ENCODE measurements at places on chromosomes 6 and 20. TPM values are rescaled to one million over a fixed set of nuclear protein-coding genes. Genes with fewer than 3 reads are reported as not detected.
A peak's percentile ranks its signal among the peaks of the same experiment; 100 is the strongest.

DNA sequence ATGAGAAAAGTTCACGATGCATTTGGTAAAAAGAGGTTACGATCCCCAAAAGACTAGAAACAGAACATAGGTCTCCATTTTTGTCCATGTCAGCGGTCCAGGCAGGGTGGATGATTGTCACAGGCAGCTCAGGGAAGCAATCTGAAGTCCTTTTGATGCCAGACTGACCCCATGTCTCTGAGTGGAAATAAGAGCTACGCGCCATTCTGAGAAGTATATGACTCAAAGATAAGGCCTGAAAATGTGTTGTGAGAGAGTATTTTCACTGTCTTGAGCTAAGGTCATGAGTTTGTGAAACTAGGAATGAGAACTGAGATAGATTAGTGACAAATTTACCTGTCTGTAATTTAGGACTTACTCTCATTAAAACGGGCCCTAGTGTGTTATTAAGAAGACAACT is 69.5 kb downstream of the LYRM4 start:
- H3K36me3 ChIP-seq = no peaks in the 10 kb centered on the region
- H3K27me3 ChIP-seq = no peaks in the 10 kb centered on the region
- H3K4me3 ChIP-seq = no peak overlapping the region
- no peak for DNase-seq
- H3K4me1 ChIP-seq = peaks cover 8% of the 10 kb centered on the region

DNA sequence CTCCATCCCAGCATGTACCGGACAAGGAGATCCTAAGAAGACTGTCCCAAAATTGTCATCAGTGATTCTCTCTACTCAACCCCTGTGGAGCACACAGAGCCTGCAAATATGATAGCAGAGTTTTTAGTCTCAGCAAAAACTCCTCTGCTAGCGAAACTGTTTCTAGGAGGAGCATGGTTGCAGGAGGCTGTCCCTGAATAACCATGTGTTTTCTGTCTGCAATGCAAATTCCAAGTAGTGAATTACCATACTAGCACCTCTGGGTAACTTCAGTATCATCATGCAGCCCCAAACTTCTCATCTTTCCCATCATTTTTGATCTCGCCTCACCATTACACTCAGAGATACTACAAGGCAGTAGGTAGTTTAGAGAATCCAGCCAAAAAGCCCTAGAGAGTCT is 24.8 kb upstream of the WFDC12 start:
- no peaks in the 10 kb centered on the region for H3K4me1 ChIP-seq
- no peak for DNase-seq
- H3K4me3 ChIP-seq = no peak overlapping the region
- H3K36me3 ChIP-seq = no peaks in the 10 kb centered on the region
- H3K27me3 ChIP-seq = no peaks in the 10 kb centered on the region
- H3K27ac ChIP-seq = no peak overlapping the region

DNA sequence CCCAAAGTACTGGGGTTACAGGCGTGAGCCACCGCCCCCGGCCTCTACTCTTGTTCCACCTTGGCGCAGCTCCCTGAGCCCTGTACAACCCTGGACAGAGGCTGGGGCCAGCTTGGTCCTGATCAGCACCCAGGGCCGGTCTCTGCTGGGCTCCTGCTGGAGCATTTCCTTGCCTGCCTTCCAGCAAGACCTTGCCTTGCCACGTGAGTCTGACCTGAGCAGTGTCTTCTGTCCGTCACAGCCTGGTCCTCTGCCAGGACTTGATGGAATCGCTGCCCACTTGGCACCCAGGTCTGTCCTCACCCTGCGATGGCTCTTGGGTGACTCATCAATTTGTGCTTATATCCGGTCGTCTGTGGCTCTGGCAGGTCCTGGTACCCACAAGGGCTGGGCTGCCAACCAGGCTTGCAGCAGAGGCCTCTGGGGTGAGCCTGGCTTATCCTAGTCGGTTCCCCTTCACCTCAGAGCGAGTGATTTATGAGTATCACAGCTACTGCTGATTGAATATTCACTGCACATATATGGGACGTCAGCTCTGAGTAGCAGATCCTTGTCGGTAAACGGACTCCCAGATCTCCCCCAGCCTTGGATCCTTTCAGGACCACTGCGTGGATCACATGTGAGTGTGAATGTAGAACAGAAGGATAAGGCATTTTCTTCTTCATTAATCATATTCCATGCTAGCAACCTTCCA is 10.1 kb upstream of the SULF2 start:
- no peak overlapping the region for H3K4me3 ChIP-seq
- H3K27ac ChIP-seq = peak overlapping the region; percentile 29
- H3K27me3 ChIP-seq = no peaks in the 10 kb centered on the region
- H3K36me3 ChIP-seq = no peaks in the 10 kb centered on the region
- peaks cover 7% of the 10 kb centered on the region for H3K4me1 ChIP-seq

DNA sequence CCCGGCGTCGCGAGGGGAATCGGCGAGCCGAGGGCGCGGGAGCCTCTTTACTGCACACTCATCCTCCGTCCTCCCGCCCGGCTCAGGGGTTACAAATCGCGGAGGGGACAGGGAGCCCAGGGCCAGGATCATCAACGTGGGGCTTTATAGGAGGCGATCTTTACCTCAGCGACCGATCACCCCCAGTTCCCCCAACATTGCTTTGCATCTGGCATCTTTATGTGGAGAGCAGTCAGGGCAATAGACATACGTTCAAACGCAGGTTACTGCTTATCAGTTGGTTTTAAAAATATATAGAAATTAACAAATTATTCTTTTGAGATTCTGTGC is 634 bp downstream of the HSF2 start:
- H3K4me3 ChIP-seq = peak overlapping the region; percentile 99
- no peaks in the 10 kb centered on the region for H3K36me3 ChIP-seq
- no peaks in the 10 kb centered on the region for H3K27me3 ChIP-seq
- DNase-seq = peak; percentile 65
- peak overlapping the region; percentile 77 for H3K27ac ChIP-seq
- H3K4me1 ChIP-seq = no peaks in the 10 kb centered on the region

- no peaks in the 10 kb centered on the region for H3K27me3 ChIP-seq
- H3K36me3 ChIP-seq = peaks cover 63% of the 10 kb centered on the region
- H3K4me3 ChIP-seq = no peak overlapping the region
- H3K4me1 ChIP-seq = no peaks in the 10 kb centered on the region
- no peak for DNase-seq
These were observed 12.4 kb downstream of the GABBR1 start for GRCh38 chr6:29620630-29621029.

GRCh38 chr6:167975458-167975857 is 22.0 kb upstream of the KIF25 start:
- H3K4me3 ChIP-seq = no peak overlapping the region
- DNase-seq = no peak
- H3K27ac ChIP-seq = no peak overlapping the region
- H3K4me1 ChIP-seq = no peaks in the 10 kb centered on the region

GRCh38 chr6:19781269-19781668 is 55.9 kb upstream of the ID4 start:
- DNase-seq = no peak
- no peaks in the 10 kb centered on the region for H3K4me1 ChIP-seq
- no peaks in the 10 kb centered on the region for H3K36me3 ChIP-seq

- no peaks in the 10 kb centered on the region for H3K36me3 ChIP-seq
- no peaks in the 10 kb centered on the region for H3K27me3 ChIP-seq
- no peak for DNase-seq
These were observed 28.5 kb upstream of the SNRPB2 start for GRCh38 chr20:16701296-16701695.

- DNase-seq = no peak
- H3K27ac ChIP-seq = no peak overlapping the region
- no peaks in the 10 kb centered on the region for H3K4me1 ChIP-seq
- H3K27me3 ChIP-seq = no peaks in the 10 kb centered on the region
These were observed 68.3 kb downstream of the ANKS1A start for GRCh38 chr6:34957231-34957783.

DNA sequence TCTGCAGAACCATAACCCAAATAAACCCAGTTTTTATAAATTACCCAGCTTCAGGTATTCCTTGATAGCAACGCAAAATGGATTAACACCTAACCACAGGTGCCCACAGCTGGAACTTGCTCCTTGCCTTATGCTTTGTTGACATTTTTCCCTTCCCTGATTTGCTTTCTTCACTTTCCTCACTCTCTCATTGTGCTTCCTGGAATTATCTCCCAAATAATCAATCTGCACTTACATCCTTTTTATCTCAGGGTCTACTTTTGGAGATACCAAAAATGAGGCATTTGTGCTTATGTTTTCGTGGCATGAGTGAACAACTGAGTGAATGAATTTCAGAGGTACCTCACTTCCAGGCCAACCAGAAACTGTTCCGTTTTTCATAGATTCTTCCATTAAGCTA is 374.3 kb downstream of the DOK5 start:
- no peak overlapping the region for H3K27ac ChIP-seq
- DNase-seq = no peak
- H3K4me1 ChIP-seq = no peaks in the 10 kb centered on the region
- H3K36me3 ChIP-seq = no peaks in the 10 kb centered on the region

DNA sequence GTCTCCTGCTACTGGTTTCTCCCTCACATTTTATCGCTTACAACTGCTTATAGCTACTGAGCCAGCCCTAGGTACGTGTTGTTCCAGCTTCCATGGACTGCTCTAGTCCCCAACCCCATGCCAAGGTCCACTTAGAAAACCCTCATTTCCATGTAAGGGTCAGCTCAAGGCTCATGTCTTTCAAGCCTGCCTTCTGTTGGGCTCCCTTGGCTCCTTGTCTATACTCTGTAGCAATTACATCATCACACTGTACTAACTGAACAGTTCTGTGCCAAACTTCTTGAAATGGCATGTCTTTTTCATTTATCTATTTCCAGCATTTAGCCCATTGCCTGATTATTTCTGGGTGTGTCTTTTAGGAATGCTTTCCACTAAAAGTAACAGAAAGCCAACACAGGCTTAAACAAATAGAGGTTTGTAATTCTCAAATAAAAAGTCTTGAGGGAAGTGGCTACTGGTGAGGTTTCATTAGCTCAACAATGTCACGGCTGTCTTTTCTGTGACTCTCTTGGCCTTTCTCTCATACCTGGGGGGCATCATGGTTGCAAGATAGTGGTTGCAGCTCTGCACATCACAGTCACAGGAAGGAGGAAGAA is 317.6 kb downstream of the TPBG start:
- H3K27me3 ChIP-seq = no peaks in the 10 kb centered on the region
- no peak for DNase-seq
- no peaks in the 10 kb centered on the region for H3K4me1 ChIP-seq
- no peak overlapping the region for H3K4me3 ChIP-seq
- no peaks in the 10 kb centered on the region for H3K36me3 ChIP-seq

DNA sequence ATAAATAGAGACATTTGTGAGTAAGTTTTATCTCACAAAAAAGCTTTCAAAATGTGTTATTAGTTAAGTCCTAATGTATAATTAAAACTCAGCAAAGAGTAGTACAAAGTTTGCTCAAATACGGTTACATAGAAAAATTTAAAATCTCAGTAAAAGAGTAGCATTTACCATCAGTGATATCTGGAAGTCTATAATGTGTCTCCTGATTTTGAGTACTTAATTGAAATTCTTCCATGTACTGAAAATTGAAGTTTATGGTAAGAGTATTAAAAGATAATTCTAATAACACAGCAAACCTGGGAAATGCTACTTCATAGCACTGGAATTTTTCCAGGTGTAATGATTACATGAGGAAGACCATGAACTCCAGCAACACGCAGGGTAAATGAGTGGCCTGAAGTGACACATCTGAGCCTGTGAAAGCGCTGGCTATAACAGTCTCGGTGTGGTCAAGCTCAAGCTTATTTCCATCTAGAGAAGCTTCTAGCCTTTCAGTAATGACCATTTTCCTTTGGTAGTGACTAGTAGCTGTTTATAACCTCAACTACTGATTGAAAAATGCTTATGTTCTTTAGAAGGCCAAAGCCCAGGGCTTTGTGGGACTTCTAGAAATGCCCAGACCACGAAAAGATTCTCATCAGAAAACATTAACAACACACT is 203.2 kb downstream of the ISM1 start:
- no peaks in the 10 kb centered on the region for H3K27me3 ChIP-seq
- DNase-seq = no peak
- no peaks in the 10 kb centered on the region for H3K36me3 ChIP-seq

- DNase-seq = no peak
- H3K27ac ChIP-seq = no peak overlapping the region
- H3K36me3 ChIP-seq = no peaks in the 10 kb centered on the region
- H3K4me3 ChIP-seq = no peak overlapping the region
- H3K4me1 ChIP-seq = no peaks in the 10 kb centered on the region
These were observed 12.8 kb upstream of the ULBP3 start for GRCh38 chr6:150081702-150082101.

- peaks cover 23% of the 10 kb centered on the region for H3K4me1 ChIP-seq
- H3K27me3 ChIP-seq = no peaks in the 10 kb centered on the region
- H3K36me3 ChIP-seq = no peaks in the 10 kb centered on the region
- peak overlapping the region; percentile 15 for H3K27ac ChIP-seq
These were observed 255.5 kb downstream of the TBC1D7 start for GRCh38 chr6:13072686-13073347.

GRCh38 chr6:32883789-32884188 is 29.8 kb downstream of the PSMB9 start:
- no peak overlapping the region for H3K4me3 ChIP-seq
- DNase-seq = peak; percentile 25
- H3K36me3 ChIP-seq = no peaks in the 10 kb centered on the region
- H3K27ac ChIP-seq = no peak overlapping the region
- no peaks in the 10 kb centered on the region for H3K4me1 ChIP-seq
- H3K27me3 ChIP-seq = no peaks in the 10 kb centered on the region

DNA sequence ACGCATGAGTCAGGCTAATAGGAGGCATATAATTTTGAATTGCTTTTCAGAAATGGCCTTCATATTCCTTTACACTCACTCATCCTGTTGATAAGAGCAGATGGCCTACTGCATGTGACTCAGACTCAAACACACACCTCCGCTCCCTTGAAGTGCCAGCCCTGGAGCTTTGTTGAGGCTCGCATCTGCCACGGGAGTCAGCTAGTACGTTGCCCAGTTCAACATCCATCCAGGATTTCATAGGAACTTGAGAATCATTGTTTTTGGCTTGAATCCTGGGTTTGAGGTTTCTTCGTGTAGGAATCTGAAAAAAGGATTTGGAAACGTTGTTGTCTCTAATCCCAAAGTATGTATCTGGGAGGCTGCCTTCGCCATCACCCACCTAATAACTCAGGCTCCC is 87.4 kb upstream of the JAG1 start:
- no peaks in the 10 kb centered on the region for H3K36me3 ChIP-seq
- DNase-seq = no peak
- peak overlapping the region; percentile 20 for H3K4me3 ChIP-seq
- H3K27me3 ChIP-seq = no peaks in the 10 kb centered on the region
- H3K4me1 ChIP-seq = no peaks in the 10 kb centered on the region

GRCh38 chr20:63896264-63897105 is 1.6 kb downstream of the DNAJC5 start:
- H3K36me3 ChIP-seq = no peaks in the 10 kb centered on the region
- H3K4me1 ChIP-seq = peaks cover 11% of the 10 kb centered on the region
- DNase-seq = peak; percentile 70
- peak overlapping the region; percentile 91 for H3K4me3 ChIP-seq
- H3K27ac ChIP-seq = no peak overlapping the region

- no peak overlapping the region for H3K27ac ChIP-seq
- no peaks in the 10 kb centered on the region for H3K4me1 ChIP-seq
- H3K36me3 ChIP-seq = peaks cover 11% of the 10 kb centered on the region
- DNase-seq = no peak
These were observed 8.9 kb upstream of the TMEM14C start for GRCh38 chr6:10713962-10714361.

Gene C6orf15
- total RNA-seq = not detected

Gene HLA-DQB2
- total RNA-seq = 0.53 TPM

Gene SPDEF
- not detected for total RNA-seq

Gene GDAP1L1
- total RNA-seq = not detected

Gene WFDC10B
- not detected for total RNA-seq

Gene DEFB124
- not detected for total RNA-seq

Gene FITM2
- 5.3 TPM for total RNA-seq

Gene HUS1B
- not detected for total RNA-seq

Gene FAM229B
- total RNA-seq = 5.5 TPM

Gene C2
- total RNA-seq = 18.6 TPM

Gene PRDM13
- not detected for total RNA-seq
